Upper lobe of right lung (tissue), 1 donor: ENCODE measurements at places on chromosomes 7 and 10. TPM values are rescaled to one million over a fixed set of nuclear protein-coding genes. Genes with fewer than 3 reads are reported as not detected.
A peak's percentile ranks its signal among the peaks of the same experiment; 100 is the strongest.

The DEPP1 gene
- total RNA-seq: 160 TPM

The CPA5 gene
- not detected for total RNA-seq

The BBS9 gene
- total RNA-seq: 19.6 TPM

The UPK3B gene
- total RNA-seq: 25.2 TPM

The NRCAM gene
- total RNA-seq: 2.0 TPM

The CACNA2D1 gene
- total RNA-seq: 10.3 TPM

The KLF14 gene
- total RNA-seq: not detected

The UCMA gene
- total RNA-seq: not detected

The HABP2 gene
- 3.6 TPM for total RNA-seq

The CCDC172 gene
- not detected for total RNA-seq

The NPY4R2 gene
- total RNA-seq: 1.4 TPM

The CALHM2 gene
- 29.4 TPM for total RNA-seq

The CPN1 gene
- not detected for total RNA-seq

GRCh38 chr7:18352339-18353255, 143.0 kb upstream of the HDAC9 start:
- DNase-seq: no peak

- DNase-seq: no peak
Measured at GRCh38 chr10:7982727-7983126, 71.8 kb upstream of the GATA3 start.

GRCh38 chr10:79322616-79323543, 24.4 kb upstream of the PPIF start:
- no peak for DNase-seq

DNA sequence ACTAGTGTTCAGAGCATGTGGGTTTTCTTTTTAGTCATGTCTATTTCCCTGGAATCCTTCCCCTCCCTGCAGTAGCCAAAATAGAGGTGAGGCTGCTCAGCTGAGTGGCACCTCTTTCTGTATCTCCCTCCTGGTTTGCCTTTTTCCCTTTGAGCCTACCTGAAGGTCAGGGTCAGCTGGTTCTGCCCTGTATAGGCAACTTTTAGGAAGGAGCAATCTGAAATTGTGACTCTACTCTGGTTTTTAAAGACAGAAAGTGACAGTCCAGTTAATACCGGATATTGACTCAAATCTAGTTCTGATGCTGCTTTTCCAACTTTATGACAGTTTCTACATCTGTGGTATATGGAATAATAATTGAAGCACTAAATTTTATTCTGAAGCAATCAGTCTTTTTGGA, 26.0 kb downstream of the CCM2 start:
- no peak for DNase-seq

DNA sequence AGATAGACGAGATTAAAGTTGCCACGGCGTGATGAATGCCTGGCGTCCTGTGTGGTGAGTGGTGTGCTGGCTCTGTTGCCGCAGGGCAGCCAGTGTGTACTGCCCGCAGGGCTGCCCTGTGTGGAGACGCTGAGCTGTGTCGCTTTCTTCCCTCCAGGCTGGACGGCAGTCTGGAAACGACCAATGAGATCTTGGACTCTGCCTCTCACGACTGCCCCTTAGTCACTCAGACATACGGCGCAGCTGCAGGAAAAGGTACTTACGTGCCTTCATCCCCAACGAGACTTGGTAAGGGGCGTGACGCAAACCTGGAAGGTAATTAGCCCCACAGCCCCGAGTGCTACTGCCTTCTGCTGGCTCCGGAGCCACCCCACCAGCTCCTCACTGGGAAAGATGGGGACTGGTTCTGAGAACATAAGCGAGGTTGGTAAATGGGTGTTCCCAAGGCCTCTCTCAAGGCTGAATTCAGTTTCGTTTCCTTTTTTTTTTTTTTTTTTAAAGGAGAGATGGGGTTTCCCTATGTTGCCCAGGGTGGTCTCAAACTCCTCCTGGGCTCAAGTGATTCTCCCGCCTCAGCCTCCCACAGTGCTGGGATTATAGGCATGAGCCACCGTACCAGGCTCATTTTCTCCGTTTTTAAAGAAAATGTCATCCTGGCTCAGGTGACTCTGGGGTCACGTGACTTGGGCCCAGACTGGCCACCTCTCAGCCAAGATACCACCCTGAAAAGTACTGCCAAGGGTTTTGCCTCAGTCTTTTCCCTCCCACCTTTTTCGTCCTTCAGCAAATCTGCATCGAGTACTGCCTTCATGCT, 39.6 kb downstream of the WIPI2 start:
- no peak for DNase-seq

DNA sequence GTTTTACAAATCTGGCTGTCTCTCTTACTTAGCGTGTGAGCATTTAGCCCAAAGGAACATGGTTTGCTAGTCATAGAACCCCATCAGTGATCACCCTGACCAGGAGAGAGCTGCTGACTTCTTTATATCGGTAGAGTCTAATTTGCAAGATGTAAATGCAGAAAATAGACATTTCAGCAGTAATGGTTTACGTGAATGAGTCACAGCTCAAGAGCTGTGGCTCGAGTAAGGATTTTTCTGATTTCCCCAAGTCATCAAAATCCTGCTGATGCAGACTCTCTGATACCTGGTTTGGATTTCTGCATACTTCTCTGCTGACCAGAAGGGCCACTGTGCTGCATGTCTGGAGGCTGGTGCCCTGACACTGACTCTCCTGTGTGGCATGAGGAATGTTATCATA, 25.7 kb downstream of the NUB1 start:
- no peak for DNase-seq

GRCh38 chr10:13696071-13696470, 109.3 kb downstream of the PRPF18 start:
- DNase-seq: no peak

GRCh38 chr7:92769844-92770243, 66.5 kb downstream of the CDK6 start:
- DNase-seq: no peak

DNA sequence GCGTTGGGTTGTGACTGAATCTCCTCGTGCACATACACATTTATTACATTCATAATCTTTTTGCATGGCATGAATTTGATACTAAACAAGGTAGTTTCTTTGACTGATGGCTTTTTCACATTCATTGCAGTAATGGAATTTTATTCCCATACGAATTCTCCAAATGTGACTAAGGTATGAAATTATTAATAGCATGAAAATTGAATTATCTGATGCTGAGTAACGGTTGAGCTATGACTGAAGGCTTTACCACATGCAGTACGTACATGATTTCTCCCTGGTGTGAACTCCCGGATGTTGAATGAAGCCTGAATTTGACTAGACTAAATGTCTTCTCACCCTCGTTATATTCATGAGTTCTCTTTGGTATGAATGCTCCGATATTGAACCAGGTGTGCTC, 104.4 kb upstream of the C1GALT1 start:
- no peak for DNase-seq

DNA sequence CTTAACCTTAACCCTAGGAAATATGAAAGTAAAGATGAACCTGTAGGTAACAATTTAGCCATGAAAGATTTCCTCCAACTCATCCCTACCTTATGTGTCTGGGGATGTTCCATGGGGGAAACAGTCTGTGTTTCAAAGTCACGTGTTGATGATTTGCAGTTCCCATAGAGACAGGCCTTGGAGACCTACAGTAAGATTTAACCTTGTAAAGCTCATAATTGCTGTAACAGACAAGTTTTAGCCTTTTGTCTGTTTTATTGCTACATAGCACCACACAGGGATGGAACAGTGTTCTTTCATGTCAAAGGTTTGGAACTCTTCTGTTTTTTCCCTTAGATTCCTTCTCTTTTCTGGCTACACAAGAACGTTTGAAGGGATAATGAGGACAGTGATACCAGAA, 35.2 kb upstream of the ITGA8 start:
- no peak for DNase-seq

- no peak for DNase-seq
Measured at GRCh38 chr7:4849390-4849789, 12.4 kb downstream of the PAPOLB start.

DNA sequence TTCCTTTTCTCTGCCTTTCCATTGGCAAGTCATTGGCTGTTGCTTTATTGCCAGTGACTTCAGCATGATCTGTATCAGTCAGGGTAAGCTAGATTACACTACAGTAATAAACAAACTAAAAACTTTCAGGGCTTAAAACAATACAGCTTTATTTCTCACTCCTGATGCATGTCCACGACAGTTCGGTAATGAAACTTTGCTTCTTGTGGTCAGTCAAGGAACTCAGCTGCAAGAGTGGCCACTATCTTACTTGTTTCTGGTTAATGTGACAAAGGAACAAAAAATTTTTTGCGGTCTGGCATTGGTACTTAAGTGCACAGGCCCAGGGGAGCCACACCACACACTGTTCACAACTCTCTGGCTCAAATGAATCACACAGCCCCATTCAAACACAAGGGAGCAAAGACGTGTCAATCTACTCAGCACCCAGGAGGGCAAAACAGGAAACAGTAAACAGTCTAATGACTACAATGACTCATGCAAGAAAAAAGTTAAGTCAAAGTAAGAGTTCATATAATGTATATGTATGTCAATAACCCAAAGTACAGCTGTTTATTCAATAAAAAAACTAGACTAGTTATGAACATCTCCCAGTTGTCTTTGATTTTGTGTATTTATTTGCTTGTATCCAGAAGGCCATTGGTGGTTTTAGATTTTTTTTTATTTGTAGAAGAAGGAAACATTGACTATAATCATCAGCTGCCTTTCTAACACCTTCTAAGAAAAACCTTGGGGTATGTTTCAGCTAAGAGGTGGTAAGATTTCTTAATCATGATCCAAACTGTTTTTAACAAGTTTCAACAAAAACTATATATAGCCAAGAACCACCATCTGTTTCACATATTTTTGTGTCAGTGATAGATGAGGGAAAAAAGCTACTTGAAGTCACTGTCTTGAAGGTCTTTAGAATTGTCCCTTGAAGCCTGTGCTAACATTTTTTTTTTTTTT, 134.4 kb upstream of the FAM3C start:
- no peak for DNase-seq

DNA sequence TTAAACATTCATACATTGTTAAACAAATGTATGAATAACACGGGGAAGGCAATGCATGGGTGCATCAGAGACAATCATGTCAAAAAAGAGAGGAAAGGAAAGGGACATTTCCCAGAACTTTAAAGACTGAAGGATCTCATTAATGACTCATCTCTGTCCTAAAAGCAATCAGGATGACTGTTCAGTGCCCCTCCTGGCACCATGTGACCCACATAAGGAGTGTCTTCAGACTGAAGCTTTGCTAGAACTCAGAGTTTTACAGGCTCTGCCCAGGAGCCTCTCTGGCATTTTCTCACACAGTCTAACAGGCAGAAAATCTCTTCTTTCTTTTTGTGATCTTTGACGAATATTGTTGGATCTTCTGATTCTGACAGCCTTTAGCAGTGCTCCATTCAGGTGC, 315.3 kb downstream of the OTUD1 start:
- no peak for DNase-seq

- no peak for DNase-seq
Measured at GRCh38 chr7:149680331-149681025, 92.9 kb downstream of the ZNF467 start.

DNA sequence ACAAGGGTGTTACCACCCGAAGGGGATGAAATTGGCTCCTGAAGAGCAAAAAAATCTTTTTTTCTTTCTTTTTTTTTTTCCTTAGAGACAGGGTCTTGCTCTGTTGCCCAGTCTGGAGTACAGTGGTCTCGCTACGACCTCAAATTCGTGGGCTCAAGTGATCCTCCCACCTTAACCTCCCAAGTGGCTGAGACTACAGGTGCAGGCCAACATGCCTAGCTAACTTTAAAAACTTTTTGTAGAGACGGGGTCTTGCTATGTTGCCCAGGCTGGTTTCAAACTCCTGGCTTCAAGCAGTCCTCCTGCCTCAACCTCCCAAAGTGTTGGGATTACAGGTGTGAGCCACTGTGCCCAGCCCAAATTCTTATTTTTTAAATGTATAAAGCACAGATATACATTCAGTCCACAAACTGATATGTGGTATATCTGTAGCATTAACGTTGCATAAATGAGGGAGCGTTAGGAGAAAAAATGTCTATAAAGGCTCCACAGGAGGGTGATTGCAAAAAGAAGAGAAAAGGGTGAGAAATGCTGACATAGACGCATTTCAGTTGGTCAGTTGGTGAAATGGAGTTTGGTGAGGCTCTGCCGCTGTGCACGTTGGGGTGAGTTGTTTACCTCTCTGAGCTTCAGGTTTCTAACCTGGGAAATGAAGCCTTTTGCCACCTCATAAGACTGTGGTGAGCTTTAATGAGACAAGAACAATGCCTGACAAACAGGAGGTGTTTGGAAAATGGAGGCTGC, 100.7 kb upstream of the PODXL start:
- peak; percentile 11 for DNase-seq

- DNase-seq: peak; percentile 98
Measured at GRCh38 chr7:99142727-99143520, 984 bp downstream of the SMURF1 start.

- no peak for DNase-seq
Measured at GRCh38 chr10:121323443-121323842, 274.8 kb downstream of the FGFR2 start.

DNA sequence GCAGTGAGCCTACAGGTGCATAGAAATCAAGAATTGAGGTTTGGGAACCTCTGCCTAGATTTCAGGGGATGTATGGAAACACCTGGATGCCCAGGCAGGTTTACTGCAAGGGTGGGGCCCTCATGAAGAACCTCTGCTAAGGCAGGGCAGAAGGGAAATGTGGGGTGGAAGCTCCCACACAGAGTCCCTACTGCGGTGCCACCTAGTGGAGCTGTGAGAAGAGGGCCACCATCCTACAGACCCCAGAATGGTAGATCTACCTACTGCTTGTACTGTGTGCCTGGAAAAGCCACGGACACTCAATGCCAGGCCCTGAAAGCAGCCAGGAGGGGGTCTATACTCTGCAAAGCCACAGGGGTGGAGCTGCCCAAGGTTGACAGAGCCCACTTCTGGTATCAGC, 533.5 kb downstream of the GPAM start:
- DNase-seq: no peak

DNA sequence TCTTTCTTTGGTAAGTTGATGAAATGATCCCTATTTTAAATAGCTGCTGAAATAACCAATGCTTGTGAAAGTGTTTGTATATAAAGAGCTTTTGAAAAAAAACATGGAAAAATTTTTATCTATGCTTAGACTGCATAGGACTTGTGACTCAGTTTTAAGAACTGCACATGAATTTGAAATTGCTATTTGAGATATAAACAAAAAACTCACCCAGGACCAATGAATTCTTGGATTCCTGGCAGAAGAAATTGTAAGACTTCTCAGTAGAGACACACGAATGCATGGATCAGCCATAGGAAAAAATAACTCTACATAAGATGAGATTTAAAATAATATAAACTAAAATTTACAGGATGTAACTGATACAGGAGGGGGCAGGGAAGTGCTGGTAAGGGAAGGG, 278.8 kb upstream of the SORCS1 start:
- no peak for DNase-seq

GRCh38 chr7:156680281-156680680, 39.7 kb downstream of the RNF32 start:
- no peak for DNase-seq

GRCh38 chr10:2978111-2978510, 89.2 kb upstream of the PFKP start:
- DNase-seq: no peak

- no peak for DNase-seq
Measured at GRCh38 chr10:132136689-132137088, 50.1 kb upstream of the DPYSL4 start.
